ENCODE measurements at places on chromosomes 2 and 18.

- no peak for DNase-seq
Observed at GRCh38 chr2:136131484-136131960, 13.6 kb upstream of the CXCR4 start.

- no peak for DNase-seq
Observed at GRCh38 chr2:130972410-130972809, 120.8 kb downstream of the FAM168B start.

GRCh38 chr2:106996171-106996769, 110.3 kb upstream of the ST6GAL2 start:
- DNase-seq, result no peak

DNA sequence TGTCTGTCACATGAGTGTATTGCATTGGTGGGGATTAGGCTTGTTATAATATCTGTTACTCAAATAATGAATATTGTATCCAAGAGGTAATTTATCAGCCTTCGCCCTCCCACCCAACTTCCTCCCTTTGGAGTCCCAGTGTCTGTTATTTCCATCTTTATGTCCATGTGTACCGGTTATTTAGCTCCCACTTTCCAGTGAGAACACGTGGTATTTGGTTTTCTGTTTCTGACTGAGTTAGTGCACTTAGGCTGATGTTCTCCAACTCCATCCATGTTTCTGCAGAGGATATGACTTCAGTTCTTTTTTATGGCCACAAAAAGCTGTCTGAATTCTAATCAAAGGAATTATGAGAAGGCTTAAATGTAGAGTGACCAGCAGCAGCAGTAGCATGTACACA, 104.0 kb upstream of the ARHGAP28 start:
- no peak for DNase-seq

- no peak for DNase-seq
Observed at GRCh38 chr18:72940986-72941385, 73.2 kb upstream of the NETO1 start.

- DNase-seq, result peak; percentile 67
Observed at GRCh38 chr2:162092658-162093556, 18.9 kb upstream of the DPP4 start.

- no peak for DNase-seq
Observed at GRCh38 chr18:51006948-51007789, 22.8 kb upstream of the SMAD4 start.

GRCh38 chr2:28717339-28717758, 34.3 kb upstream of the PPP1CB start:
- peak; percentile 92 for DNase-seq

GRCh38 chr18:68991286-68991685, 193.4 kb downstream of the CCDC102B start:
- DNase-seq, result peak; percentile 63

GRCh38 chr18:64747803-64748202, 598.9 kb upstream of the LINC00305 start:
- DNase-seq, result no peak

DNA sequence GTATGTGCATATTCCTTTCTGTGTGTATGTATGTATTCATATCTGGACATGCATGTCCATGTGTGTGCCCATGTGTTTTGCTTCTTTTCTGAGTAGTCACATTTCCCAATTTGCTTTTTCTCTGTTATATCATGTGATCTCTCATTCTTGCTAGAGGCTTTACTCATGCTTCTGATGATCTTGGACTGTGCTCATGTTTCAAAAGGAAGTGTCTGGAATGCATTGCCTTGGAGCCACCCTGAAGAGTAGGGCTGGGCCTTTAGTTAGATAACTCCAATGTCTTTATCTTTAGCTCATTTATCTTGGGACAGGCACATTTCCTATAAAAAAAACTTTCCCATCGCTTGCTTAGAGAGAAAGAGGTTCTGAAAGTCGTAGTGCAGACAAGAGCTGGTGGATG, 859.2 kb downstream of the CNTNAP5 start:
- DNase-seq, result peak; percentile 4

GRCh38 chr2:26008851-26009566, 24.9 kb upstream of the RAB10 start:
- DNase-seq, result peak; percentile 29

GRCh38 chr2:158686210-158686691, 108.9 kb upstream of the DAPL1 start:
- no peak for DNase-seq

DNA sequence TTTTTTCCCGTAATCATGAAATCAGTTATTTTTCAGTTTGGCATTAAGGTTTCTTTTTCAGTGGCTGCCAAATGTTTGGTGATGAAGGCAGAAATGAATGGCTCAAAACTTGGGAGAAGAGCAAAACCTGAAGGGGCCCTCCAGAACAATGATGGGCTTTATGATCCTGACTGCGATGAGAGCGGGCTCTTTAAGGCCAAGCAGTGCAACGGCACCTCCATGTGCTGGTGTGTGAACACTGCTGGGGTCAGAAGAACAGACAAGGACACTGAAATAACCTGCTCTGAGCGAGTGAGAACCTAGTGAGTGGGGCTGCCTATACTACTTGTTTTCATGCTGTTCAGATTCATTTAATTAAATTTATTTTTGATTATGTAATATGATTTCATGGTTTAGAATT, 29.2 kb upstream of the MSH2 start:
- DNase-seq, result no peak

DNA sequence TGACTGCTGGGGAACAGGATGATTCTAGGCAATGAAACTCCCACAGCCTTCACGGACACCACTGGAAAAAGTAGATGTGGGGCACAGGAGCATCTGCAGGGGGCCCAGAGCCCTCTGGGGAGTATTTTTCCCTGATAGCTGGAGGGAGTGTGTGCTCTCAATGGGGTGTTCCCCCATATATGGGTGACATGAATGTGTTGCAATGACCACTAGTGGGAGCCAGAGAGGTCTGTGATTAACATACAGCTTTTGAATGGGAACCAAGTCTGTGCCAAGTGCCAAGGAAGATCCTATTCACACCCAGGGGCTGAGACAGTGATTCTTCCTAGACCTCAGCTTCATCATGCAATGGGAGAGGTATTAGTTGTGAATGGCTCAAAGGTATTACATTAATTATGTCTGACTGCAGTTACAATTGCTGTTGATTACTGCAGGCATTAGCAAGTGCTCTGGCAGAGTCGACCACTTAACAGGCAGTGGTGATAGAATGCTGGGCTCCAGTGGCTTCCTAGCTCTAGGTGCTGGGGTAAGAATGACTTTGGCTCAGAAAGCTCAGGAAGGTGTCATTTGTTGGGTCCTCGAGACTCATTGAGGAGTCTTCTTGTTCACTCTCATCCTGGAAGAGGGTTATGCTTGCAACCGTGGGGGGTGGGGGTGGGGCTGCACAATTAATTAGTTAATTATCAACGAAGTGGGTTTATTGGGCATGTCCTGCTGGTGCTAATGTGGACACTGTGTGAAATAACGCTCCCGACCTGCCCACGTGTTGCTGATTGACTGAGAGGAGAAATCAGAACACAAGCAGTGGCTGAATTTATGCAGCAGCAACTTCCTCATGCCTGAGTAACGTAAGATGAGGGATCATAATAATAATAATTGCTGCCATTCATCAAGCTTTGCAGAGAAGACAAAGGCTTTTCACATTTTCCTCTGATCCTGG, 194.1 kb downstream of the CLIP4 start:
- DNase-seq, result peak; percentile 73

DNA sequence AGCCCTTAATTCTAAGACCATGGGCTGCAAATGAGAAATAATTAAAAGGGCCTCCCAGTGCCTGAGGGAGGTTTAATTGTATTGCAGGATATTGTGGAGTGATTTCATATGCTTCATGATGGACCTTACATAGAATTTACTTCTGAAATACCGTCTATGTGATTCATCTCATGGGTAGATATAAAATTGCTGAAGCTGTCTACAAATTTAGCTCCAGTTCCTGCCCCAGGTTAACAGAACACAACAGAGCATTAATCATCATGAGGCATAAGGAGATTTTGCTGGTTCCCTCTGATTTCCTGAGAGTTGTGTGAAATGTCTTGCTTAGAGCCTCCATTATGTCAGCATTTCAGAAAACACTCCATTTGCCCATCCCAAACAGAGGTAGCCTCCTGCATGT, 770 bp downstream of the UPP2 start:
- no peak for DNase-seq

DNA sequence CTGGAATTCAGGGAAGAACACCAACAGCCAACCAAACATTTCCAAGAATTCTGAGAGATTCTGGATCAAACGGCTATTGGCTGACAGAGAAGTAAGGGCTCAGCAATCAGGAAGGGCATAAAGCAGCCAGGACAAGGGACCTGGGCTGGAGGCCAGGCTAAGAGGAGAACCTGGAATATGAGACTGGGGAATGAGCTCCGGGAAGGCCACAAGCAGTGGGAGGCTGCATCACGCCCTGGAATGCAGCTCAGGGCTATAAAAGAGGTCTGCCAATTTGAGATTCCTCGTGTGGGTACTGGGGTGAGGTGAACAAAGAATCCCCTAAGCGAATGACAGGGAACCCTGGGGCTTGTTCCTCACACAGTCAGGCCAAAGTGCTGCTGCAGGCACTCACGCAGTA, 60.4 kb downstream of the ANO7 start:
- no peak for DNase-seq

DNA sequence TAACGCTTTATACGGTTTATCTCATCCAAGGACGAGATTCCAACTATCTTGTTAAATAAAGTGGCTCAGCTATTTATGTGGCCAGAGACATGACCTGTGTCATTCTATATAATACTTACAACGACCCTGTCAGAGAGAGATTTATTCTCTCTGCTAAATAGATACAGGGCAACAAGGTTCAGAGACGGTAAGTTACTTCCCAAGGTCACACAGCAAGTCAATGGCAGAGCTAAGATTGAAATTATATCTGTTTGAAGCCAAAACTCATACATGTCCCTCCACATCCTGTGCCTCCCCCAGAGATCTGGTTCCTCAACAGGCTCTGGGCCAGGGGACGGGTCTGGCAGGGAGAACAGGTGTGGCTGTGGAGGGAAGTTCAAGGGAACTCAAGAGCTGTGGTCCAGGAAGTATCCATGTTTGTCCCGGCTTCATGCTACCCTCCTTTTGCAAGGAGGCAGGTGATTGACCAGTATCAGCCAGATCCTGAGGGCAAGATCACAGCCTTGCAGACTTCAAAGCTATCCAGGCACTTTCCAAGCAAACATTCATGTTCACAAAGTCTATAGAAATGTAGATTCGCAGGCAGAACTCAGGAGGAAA, 99.8 kb downstream of the CAPN13 start:
- DNase-seq, result no peak

DNA sequence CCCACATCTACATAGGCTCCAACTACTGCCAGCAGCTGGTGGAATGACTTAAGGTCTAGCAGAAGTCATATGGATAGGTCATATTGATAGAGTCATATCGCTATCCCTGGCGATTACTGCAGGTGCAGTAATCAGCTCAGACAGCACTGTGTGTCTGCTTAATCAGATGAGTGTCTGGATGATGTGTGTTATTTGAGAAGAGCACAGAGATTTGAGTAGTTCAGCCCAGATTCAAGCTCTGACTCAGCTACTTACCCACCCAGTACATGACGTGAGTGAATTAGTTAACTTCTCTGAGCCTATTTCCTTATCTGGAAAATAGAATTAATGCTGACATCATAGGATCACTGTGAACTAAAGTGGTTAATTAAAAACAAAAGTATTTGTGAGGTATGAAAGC, 78.9 kb downstream of the EHD3 start:
- DNase-seq, result peak; percentile 31

DNA sequence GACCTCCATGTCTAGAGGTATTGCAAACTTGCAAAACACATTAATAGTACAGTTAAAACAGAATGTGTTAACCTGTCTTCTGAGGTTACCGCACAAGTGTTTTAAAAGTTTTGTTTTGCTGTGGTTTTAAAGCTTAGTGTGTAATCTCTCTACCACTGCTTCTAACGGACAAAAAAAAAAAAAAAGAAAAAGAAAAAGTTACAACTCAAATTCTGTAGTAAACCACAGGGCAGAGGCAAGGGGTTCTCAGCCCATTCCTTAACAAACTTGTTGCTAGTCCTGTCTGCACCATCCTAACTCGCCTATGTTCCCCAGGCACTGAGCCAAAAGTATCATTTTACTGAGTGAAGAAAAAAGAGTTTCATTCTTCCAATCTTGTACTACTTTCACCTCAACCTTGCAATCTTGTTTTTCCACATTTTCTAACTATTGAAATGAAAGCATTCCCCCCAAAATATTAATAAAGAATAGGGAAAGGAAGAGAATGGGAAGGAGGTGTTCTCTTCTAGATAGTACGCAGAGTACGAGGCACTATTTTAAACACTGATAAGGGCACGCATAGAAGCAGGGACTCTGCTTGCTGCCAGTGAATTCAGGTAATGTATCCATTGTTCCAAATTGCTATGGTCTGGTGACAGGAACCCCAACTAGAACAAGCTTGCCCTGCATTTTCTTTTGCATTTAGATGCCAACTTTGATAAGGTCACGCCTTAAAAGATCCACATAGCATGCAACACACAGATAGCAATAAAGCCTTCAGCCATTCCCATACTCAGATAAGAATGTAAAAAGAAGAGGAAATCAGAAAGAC, 47.1 kb downstream of the IKZF2 start:
- DNase-seq, result peak; percentile 13

- DNase-seq, result no peak
Observed at GRCh38 chr2:10918661-10919409, 7.1 kb downstream of the KCNF1 start.

DNA sequence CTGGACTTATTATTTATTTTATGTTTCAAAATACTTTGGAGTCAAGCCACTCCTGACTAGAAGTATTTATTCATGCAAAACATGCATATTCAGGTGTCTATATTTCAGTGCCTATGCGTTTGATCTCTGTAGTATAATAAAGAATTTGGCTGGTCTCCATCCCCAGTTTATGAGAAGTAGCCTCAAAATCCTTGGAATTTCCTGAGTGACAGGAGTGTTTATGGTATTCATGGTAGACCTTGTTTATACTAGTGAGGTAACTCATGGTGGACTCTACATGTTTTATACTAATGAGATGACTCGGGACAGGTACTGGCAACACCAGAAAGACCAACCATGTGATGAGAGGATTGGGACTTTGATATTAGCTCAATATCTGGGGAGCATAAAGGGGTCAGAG, 43.9 kb upstream of the CSRNP3 start:
- no peak for DNase-seq

DNA sequence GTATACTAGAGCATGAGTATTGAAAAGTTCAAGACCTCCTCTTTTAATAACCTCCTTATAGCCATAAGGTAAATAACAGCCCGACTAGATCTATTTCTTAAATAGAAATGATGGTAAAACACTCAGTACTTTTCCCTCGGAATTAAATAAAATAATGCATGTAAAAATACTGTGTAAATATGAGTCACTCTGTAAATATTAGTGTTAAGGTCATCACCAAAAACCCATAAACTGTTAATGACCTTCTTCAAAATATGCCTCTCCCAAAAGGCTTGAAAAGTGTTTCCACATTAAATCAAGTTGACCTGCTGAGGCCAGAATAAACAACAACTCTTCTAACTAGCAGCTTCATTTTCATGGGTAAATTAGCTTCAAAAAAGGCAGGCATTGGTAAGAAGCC, 25.3 kb upstream of the BZW1 start:
- DNase-seq, result peak; percentile 51
